ENCODE measurements at places on chromosomes 7 and 10.

DNA sequence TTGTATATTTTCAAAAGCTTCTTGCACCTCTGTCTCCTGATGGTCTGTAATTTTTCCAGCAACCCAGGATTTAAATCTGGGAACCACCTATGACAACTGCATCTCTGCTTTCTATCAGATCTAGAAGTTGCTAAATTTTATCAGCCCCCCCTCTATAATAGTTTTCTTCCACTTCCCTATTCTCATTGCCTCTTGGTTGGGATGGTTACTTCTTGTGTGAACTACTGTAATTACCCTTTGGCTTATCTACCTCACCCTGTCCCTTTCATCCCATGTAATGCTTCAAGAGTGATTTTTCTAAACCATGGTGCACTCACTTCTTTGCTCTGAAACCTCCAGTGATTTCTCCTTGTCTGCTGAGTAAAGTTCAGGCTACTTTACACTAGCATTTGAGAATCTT lies 92.3 kb downstream of the BMPR1A start:
- no peak for DNase-seq

DNA sequence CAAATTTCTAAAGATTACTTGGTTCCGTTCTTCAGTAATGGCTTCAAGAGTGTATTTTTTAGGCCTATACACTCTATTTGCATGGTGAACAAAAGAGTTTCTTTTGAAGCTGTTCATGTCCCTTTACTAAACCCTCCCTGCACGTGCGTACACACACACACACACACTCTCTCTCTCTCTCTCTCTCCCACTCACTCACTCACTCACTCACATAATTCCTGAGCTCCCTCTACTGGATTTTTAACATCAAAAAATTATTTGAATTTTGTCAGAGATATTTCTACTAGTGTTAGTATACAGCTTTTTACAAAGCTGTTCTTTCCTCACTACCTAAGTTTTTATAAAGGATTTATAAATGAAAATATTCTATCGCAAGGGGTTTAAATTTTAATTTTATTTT lies 85.9 kb downstream of the UBE3C start:
- no peak for DNase-seq

GRCh38 chr7:130292682-130293257 lies at the start of gene CPA4:
CPA4 (plus strand) TSS chr7:130293161; CDS start chr7:130293181, 20 bp downstream.
- DNase-seq: no peak

- no peak for DNase-seq
Measured at GRCh38 chr10:1171586-1171985, 115.4 kb downstream of the WDR37 start.

GRCh38 chr7:135653340-135654080 lies 8.8 kb upstream of the STMP1 start:
- no peak for DNase-seq

DNA sequence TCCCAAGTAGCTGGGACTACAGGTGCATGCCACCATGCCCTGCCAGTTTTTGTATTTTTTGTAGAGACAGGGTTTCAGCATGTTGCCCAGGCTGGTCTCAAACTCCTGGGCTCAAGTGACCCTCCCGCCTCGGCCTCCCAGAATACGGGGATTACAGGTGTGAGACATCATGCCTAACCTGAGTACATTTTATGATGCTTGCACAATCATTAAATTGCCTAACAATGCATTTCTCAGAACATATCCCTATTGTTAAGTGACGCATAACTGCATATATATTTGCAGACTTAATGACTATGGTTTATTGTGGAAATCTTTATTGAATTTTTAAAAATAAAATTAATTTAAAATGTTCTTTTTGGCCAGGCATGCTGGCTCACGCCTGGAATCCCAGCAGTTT lies 30.7 kb downstream of the INA start:
- DNase-seq: no peak

- DNase-seq: peak; percentile 56
Measured at GRCh38 chr7:151013733-151014497, 10.4 kb downstream of the ATG9B start.

DNA sequence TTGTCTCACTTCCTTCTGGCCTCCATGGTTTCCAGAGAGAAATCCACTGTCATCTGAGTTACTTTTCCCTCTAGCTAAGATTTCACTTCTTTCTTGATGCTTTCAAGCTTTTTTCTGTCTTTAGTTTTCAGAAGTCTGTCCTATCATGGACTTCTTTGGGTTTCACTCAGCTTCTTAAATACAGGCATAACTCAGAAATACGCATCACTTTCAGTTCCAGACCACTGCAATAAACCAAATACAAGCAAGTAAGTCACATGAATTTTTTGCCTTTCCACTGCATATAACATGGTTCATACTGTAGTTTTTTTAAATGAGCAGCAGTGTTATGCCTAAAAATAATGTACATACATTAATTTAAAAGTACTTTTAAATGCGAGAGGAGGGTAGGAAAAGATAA lies 48.7 kb downstream of the STK17A start:
- DNase-seq: no peak

- DNase-seq: no peak
Measured at GRCh38 chr7:108063520-108063933, 60.6 kb upstream of the LAMB1 start.

DNA sequence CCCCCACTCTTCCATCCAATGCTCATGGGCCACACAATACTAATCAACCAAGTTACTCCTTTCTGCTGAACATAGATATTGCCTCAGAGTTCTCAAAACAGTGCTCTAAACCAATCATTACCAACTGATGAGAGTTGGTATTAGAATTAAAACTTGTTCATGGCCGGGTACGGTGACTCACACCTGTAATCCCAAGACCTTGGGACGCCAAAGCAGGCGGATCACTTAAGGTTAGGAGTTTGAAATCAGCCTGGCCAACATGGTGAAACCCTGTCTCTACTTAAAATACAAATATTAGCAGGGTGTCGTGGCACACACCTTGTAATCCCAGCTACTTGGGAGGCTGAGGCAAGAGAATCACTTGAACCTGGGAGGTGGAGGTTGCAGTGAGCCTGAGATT lies 8.2 kb downstream of the TM9SF3 start:
- no peak for DNase-seq

DNA sequence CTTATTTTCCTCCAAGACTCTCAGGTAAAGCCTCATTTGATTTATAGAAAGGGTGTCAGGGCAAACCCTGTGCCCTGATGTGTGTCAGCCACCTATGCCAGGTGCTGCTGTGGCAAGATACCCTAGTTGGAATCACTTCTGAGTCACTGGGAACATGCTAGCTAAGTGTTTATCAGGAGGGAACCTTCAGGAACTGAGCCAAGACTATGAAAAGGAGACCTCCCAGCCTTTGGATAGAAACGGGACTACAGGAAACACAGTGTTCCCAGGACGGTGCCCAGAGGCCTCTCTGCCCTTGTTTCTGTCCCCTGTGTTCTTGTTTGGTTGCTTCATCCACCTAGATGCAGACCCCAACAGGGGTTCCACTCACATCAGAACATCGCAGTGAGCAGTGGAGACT lies 28.5 kb downstream of the CNNM1 start:
- DNase-seq: no peak

DNA sequence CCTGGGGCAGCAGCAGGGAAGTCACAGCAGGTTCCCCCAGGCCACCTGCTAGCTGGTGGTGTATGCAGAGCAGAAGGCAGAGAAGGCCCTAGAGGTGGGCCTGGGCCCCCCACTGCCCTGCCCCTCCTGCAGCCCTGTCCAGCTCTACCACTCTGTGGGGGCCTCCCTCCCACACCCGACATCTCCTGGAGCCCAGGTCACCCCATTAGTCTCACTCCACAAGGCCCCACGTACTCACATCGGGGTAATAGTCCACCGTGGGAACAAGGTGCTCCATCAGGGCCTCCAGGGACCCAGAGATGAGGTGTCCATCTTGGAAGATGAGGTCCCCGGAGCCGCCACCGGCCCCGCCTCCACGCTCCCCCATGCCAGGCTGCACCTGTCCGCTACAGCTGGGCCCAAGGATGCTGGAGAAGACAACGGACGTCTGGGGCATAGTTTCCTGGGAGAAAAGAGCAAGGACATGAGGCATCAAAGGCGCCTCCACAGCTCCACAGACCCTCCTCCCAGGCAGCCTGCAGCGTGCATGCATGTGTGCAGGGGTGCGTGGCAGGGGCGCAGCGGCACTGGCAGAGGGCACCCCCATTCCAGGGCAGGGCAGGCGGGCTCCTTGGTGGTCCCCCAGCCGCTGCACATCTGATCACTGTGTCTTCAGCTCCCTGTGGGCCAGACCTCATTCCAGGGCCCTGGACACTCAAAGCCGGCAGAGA lies 61.0 kb downstream of the RASGEF1A start:
- no peak for DNase-seq

GRCh38 chr7:139598642-139599041 lies 75.2 kb downstream of the CLEC2L start:
- no peak for DNase-seq

DNA sequence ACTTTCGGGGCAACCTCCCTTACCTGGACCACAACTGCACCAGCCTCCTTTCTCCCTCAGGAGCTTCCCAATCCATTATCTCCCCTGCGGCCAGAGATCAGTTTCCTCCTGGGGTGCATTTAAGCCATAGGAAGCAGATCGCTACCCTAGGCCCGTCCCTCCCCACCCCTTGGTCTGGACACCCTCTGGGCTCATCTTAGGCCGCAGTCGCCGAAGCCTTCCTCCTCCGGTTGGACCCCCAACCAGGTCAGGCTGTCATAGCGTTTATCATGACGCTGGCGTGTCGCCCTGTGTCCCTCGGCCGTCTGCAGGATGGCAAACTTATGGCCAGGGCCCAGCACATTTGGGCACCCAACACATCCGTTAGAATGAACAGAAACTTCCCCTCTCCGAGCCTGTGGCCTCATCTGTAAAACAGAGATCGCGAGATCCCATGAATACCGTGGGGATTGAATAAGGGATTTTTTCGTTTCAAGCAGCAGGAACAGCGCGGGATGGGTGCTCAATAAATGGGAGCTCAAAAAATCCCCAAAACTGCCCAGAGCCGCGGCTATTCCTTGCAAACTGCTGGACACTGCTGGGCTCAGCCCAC lies 669 bp upstream of the AP5Z1 start:
- DNase-seq: peak; percentile 39

DNA sequence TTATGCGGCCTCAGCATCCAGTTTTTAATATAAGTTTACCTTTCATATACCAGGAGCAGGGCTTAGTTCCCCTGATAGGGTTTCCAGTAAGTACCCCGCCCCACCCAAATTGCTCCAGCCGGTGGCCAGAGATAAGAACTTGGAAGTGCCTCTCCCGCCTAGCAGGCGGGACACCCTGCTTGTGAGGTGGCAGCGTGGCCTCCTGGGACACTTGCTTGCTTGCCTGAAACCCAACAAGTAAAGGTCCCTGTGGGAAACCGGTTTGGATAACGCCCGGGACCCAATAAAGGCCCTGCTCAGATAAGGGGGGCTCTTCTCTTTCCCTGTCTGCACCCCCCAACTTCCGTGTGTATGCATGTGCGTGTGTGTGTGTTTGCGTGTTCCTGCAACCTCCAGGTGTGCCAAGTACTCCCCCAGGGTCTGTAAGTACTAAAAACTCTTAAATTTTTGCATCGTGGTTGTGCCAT lies 154.3 kb downstream of the ARHGAP21 start:
- no peak for DNase-seq

GRCh38 chr10:114525368-114525949 lies 121.2 kb upstream of the AFAP1L2 start:
- DNase-seq: no peak

- DNase-seq: no peak
Measured at GRCh38 chr10:102347236-102347828, 48.2 kb upstream of the NFKB2 start.
